Posterior vena cava (tissue), 2 donors: ENCODE measurements at places on chromosomes 7 and 10.

DNA sequence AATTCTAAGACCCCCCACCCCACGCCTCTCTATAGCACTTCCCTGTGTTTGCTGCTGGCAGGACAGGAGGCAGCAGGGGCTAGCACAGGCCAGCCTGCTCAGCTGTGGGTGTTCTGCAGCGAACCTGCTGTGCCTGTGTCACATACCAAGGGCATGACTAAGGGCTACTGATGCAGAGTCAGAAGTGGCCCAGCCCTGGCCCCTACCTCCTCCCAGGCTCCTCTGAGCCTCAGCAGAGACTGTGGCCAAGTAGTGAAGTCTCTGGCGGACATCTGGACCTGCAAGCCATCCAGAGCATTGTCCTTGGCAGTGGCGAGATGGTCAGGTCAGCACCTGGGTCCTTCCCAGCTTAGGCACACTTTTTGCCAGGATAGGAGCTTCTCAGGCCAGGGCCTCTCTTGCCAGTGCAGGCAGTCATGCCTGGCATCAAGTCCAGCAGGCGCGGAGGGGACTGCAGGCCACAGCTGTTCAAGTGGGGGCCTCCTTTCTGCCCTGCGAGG, 116.3 kb upstream of the RET start:
- DNase-seq, result peak; percentile 60

- no peak for DNase-seq
These were observed 31.2 kb upstream of the AOAH start for GRCh38 chr7:36755484-36755883.

GRCh38 chr7:22499044-22499443, 944 bp downstream of the STEAP1B start:
- DNase-seq, result no peak

DNA sequence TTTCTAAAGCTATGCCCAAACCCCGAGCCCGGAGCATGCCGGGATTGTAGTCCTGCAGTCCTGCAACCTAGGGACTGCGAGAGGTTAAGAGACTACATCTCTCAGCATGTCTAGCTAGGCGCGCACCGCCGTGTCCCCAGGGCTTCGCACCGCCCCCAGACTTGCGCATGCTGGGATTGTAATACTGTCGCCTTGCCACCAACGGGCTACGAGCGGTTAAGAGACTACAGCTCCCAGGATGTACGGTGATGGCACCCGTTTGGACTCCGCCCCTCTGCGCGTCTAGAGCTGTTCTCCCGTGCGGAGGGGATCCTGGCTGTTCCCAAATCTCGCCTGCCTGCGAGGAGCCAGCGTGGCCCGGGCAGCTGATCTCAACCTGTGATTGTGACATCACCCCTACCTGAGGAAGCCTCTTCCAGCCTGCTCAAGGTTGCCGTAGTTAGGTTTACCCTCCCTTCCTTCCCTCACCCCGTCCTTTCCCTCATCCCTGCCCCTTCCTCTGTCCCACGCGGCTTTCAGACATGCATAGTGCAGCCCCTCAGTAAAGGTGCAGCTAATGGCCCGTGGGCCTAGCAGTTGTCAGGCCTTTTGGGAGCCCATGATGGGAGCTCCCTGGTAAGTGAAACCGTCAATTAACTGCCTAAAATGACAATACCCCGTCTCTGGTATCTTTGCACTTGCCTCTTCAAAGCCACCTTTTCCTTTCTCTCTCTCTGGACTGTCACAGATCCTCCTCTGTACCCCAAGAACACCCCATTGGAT, 6.3 kb upstream of the ZNF736 start:
- peak; percentile 98 for DNase-seq

- DNase-seq, result no peak
These were observed 2.2 kb upstream of the C10orf95 start for GRCh38 chr10:102453502-102453901.

GRCh38 chr10:131641231-131641630, 259.6 kb upstream of the PPP2R2D start:
- DNase-seq, result no peak
